T-helper 1 cell (primary cell): ENCODE measurements at places on chromosomes 5 and 9.

GRCh38 chr9:570187-570586 is 271.3 kb upstream of the DMRT1 start:
- DNase-seq = no peak

- no peak for DNase-seq
Observed at GRCh38 chr5:32679218-32679617, 31.9 kb upstream of the NPR3 start.

DNA sequence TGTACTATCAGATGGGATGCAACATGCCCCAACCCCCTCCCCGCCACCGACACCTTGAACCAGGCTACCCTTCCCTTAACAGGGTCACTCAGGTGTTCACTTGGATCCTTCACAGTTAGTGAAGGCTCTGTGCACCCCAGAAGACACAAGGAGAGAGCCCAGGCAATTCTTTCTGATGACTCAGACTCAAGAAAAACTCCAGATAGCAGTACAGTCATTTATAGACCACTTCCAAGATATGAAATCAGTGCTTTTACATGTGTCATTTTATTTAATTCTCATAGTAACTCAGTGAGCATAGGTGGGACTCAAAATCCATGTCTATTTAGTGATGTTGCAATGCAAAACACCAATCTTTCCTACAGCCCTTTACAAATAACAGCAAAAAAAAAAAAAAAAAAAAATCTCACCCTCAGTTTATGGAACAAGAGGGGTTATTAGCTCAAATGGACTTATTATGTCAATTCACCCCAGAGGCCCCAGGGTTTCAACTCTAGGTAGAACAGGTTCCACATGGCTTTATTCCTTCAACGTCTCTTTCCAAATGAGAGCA is 71.9 kb downstream of the FOXD1 start:
- DNase-seq = no peak

DNA sequence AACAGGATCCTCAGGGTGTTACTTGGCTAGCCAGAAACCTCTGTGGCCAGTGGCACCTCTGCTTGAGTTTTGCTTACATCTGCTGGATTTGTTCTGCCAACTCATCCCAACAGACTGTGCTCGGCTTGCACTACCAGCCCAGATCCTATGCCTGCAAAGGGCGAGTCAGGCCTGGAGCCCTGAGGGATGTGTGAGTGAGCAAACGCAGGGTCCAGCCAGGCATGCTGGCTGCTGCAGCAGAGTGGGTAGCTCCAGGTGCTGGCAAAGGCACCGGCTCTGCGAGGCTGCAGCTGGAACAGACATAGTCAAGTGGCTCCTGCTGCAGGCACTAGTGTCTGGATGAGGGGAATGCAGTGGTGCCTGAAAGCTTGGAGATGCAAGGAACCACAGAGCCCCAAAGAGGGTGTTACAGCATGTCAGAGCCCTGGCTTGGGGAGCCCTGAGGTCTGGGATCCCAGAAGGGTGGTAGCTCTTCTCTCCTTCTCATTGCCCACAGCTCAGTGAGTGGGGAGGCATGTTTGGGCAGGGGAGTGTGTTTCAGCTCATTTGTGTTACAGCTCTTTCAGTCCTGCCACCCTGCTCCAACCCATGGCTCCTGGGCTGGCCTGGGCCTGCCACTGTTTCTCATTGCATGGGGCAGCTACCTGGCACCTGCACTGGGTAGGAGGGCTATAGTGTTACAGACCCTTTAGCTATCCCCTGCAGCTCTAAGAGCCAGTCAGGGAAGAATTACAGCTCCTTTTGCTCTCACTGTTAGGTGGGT is 332.6 kb downstream of the TAF11L14 start:
- no peak for DNase-seq

GRCh38 chr5:158054223-158055110 is 195.5 kb upstream of the CLINT1 start:
- no peak for DNase-seq

DNA sequence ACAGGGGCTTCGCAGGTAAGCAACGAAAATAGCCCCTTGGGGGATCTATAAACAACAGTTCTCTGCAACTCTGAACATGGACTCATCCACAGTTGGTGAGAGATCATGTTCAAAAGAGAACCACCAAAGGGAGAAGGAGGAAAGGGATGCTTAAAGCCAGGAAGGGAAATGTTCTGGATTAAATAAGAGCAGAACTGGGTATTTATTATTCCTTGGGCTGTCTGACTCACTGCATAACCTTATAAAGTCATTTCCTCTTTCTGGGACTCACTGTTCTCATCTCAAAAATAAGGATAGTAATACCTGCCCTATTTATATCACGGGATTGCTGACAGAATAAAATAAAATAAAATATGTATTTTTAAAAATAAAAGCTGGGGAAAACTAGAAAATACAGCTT is 11.2 kb upstream of the MARCHF3 start:
- no peak for DNase-seq

- no peak for DNase-seq
Observed at GRCh38 chr9:128118971-128119665, 8.4 kb downstream of the PTGES2 start.

GRCh38 chr5:53253421-53253871 is 143.9 kb upstream of the MOCS2 start:
- no peak for DNase-seq

DNA sequence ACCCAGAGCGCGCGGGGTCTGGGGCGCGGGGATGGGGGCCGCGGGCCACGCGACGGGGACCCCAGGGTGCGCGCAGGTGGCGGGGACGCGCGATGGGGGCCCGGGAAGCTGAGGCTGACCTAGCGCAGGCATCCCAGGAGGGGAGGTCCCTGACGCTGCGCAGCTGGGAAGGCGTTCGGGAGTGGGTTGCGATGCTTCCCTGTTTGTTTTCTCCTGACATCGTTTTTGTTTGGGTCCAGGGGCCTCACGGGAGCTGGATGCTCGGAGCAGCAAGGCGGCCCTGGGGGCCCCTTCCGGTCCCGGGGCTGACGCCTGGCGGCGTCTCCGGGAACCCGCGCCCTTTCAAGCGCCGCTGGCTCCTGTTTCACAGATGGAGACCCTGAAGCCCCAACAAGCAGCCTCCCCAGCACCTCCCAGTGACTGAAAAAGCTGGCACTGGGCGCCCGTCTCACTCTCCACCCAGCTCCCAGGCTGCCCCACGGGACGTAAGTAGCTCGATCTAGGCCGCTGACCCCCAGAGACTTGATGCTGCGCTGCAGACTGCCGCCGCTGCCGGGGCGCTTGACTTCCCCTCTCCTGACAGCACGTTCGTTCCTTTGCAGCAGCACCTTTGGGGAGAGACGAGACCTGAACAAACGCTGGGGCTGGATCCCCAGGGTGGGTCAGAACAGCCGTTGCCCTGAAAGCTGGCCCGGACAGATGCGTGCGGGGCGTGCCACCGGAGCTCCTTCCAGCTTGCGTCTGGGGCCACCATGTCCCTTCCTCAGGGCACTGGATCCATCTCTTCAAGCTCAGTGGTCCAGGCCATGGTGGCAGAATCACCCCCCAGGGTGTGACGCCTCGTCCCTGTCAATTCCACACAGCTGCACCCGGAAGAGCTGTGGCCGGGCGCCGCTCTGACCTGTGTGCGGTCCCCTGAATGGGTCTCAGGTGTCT is 593 bp downstream of the BRD3OS start:
- peak; percentile 34 for DNase-seq

- DNase-seq = no peak
Observed at GRCh38 chr5:150044329-150044681, 42.0 kb downstream of the CSF1R start.

DNA sequence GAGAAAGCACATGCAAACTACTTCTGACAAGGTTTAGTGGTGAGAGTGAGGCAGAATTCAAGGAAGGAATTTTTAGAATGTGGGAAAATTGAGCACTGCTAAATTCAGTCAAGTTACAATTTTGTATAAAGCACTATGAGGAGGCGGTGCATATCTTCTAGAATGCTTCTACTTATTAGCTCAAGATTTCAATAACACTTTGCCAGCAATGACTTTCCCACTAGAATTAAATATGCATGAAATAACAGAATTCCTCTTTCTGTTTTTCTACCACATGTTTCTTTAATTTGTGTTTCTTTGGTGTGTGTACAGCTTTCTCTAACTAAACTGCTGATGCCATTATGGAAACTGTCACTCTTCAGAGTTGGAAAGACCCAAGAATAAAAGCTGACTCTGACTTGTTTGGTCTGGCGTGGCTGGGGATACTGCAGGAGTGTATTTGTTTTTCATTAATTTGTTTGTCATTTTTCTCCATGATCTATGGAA is 163.5 kb downstream of the ARSB start:
- DNase-seq = no peak

GRCh38 chr5:77358255-77359205 is 133.6 kb downstream of the WDR41 start:
- DNase-seq = no peak

DNA sequence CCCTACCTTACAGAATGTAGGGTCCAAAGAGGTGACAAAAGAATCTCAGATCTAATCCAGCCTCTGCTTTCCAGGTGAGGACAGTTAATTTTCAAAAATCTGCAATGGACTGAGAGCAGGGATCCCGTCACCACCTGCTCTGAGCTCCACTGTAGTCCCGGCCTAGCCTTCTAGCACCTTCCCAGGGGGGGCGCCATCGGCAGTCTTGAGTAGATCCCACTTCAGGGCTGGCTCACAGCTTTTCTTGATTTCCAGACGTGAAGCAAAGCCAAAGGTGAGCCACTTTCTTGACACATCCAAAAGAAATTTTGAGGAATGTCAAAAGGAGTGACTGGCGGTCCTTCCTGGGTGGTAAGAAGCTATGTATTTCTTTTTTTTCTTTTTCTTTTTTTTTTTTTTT is 114.1 kb downstream of the SYK start:
- DNase-seq = no peak

DNA sequence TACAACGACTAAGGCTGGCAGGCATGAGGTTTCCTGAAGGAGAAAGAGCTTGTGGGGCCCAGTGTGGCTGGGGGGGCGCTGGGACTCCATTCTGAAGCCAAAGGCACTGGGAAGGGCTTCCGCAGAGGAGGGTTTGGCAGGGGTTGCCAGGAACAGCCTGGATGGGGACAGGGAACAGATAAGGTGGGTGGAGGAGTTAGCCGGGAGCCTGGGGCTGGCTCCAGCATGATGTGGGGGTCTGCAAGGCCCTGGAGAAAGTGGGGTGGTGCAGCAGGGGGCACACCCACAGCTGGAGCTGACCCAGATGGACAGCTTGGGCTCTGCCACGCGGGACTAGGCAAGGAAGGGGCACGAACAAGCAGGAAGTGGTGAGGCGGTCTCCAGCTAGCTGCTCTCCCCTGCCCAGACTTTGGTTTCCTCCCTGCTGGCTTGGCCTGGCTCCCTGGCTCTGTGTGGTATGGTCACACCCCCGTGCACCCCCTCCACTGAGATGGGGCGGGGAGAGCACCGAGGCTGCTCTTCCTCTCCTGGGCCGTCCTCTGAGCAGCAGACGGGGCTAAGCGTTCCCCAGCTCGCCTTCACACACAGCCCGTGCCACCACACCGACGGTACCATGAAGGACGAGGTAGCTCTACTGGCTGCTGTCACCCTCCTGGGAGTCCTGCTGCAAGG is at the start of gene LTC4S:
Gene LTC4S (plus strand): TSS at position 519 of the 672 bp plus-strand sequence. CDS start 95 bp downstream, at position 614.
- DNase-seq = peak; percentile 49

- DNase-seq = no peak
Observed at GRCh38 chr5:154274828-154275185, 84.3 kb downstream of the GALNT10 start.

DNA sequence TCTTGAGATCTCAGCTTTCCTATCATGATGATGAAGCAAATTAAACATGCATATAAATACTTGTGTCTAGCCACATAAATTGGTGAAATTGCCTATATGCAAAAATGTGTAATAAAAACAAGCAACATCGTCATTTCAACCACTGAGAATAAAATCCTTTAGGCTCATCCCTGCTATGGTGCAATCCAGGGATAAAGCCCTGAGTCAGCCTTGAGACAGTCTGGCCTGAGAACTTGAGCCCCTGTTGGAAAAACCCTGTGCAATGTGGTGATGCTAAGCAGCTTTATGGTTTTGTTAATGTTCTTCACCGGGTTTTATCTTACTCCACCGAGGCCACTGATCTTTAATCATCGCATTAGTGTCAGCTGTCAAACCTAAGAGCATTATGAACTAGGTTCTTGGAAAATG is 170.5 kb downstream of the DCP2 start:
- DNase-seq = no peak

DNA sequence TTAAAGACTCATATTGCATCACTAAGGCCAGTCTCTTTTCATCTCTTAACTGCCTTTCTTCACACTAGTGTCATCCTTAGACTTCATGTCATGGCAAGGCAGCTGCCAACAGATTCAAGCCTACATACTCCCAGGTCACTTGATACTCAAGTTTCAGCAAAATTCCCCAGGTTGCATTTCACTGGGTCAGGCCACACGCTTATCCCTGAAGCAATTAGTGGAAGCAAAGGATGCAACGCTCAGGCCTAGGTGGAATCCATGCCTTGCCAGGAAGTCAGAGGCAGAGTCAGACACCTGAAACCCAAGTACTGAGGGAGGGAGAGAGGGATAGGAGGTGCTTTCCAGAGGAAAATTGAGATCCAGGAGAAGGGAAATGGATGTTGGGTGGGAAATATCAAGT is 28.9 kb downstream of the YIPF5 start:
- DNase-seq = no peak

DNA sequence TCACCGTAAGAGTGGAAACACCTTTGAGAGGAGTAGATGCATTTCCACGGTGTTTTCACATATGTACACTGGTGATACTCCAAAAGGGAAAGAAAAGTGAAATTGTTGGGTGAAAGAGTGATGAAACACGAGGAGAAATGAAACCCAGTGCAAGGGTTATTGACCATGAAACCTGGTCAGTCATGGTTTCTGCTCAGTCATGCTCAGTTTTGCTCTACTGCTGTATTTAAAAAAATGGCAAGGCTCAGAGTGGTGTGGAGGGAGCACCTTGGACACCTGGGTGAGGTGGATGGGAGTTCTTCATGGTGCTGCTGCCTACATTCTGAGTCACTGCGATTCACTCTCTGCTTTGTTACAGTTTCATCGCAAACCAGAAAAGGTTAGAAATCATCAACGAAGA is 32.3 kb downstream of the NTRK2 start:
- no peak for DNase-seq

- no peak for DNase-seq
Observed at GRCh38 chr9:138063033-138063432, 185.5 kb downstream of the CACNA1B start.

DNA sequence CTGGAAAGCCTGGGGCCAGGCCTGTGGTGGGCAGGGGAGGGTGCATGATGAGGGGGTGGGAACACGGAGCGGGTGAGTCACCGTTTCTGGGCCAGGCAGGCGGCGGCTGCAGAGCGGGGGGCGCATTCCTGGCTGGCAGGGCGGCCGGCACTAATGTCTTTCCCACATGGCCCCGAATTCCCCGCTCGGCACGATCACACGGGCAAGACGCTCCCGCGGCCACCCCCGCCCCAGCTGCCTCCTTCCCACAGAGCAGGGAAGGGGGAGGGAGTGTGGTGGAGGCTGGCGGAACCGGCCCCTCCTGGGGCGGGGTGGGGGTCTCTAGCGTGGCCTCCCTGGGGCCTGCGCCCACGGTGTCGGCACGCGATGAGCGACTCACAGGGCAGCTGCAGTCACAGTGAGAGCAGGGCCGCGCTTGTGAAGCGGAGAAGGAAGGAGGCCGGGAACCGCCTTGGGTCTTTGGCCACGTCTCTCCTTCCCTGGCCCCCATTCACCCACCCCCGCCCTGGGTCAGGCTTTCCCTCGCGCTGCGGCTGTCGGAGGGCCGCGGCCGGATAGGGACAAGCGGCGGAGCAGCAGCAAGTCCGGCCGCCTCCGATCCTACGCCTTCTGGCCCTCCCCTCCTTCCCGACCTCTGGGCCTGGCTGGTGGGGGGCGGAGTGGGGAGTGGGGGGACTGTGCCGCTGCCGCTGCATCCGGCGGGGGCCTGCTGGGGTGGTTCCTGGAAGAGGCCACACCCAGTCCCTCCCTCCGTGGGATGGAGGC is 48.9 kb downstream of the CXXC5 start:
- DNase-seq = no peak

GRCh38 chr9:126532019-126532462 is 81.7 kb upstream of the LMX1B start:
- no peak for DNase-seq
